ENCODE measurements at places on chromosomes 4 and X.

DNA sequence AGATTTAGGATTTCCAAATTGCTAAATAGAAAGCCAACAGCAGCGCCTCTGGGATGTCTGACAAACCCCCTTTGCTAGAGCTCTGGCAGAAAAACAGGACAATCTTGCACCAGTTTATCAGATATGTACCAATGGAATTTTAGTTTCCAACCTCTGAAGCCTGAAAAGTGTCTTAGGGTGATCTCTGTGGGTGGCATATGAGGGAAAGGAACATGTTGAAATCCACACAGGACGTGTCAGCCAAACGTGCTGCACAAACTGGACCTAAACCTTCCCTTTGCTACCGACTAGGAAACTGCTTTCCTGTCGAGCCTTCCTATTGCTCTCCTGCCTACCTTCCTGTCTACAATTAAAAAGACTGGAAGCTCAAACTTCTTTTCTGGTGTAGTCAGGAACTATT is 53.5 kb downstream of the REELD1 start:
- DNase-seq = no peak

DNA sequence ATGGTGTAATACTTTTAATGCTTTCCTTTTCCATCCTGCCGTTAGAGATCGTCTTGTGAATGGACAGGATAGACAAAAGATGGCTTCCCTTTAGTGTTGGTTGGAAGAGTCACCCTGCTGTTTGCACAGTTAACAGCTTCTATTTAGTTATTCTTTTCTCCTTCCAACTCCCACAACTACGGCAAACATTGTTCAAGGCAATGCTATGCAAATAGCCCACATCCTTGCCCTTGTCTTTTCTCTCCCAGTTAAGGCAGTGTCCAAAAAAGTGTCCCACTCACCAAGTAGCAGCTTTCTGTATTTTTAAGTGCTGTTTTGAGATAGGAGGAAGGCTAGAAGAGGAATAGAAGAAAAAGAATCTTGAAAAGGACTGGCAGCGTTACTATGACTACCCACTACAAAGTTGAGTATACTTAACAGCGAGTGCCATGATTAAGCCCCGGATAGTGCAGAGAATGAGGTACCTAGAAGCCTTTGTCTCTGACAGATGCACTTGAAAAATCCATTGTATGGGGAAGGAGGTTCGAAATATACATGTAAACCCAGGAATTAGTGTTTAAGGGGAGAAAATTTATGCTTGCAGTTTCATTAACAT is 12.1 kb upstream of the RUFY3 start:
- DNase-seq = peak; percentile 32

GRCh38 chr4:184350213-184350817 is 124.0 kb downstream of the IRF2 start:
- DNase-seq = no peak

- peak; percentile 1 for DNase-seq
Measured at GRCh38 chr4:80731436-80731835, 299.1 kb upstream of the BMP3 start.

GRCh38 chrX:22533898-22534297 is 261.2 kb downstream of the CBLL2 start:
- DNase-seq = no peak

DNA sequence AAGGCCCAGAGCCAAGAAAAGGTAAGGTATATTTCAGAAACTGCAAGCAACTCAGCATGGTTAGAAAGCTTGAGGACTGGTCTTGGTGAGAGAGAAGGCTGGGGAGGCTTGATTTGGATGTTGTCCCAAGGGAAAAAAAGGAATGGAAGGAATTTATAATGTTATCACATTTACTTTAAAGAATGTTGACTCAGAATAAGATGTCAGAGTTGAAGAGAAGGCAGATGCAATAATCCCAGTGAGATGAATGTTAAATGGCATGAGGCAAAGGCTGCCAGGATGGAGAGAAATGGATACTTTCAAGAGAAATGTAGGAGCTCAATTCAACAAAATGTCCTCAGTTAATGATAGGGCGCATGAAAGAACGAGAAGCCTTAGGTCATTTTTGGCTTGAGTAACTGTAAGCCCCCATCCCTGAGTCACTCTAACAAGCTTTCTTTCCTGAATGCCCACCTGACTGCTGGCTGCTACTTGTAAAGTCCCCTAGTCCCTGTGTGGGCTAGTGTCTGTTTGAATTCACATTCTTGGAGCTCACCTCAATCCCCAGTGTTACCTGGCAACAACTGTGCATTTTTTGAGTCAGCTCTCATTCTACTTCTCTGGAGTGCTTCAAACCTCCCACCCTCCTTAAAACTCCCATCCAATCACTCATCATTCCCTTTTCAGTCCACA is 103.0 kb upstream of the TAPT1 start:
- peak; percentile 3 for DNase-seq

GRCh38 chrX:19593690-19594089 is 78.4 kb upstream of the MAP3K15 start:
- peak; percentile 47 for DNase-seq

- peak; percentile 68 for DNase-seq
Measured at GRCh38 chrX:111284631-111285293, 14.5 kb upstream of the CAPN6 start.

DNA sequence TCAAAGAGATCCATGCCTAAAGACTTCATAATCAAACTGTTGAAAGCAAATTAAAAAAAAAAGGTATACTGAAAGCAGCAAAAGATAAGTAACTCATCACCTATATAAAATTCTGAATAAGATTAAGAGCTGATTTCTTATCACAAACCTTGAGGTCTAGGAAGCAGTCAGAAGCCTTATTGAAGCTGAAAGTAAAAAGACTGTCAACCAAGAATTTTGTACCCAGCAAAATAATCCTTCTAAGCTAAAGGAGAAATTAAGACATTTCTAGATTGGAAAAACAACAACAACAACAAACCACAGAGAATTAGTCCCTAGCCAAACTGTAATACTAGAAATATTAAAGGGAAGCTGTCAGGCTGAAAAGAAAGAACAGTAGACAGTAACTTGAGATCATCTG is 622.9 kb downstream of the PCDH7 start:
- DNase-seq = no peak

DNA sequence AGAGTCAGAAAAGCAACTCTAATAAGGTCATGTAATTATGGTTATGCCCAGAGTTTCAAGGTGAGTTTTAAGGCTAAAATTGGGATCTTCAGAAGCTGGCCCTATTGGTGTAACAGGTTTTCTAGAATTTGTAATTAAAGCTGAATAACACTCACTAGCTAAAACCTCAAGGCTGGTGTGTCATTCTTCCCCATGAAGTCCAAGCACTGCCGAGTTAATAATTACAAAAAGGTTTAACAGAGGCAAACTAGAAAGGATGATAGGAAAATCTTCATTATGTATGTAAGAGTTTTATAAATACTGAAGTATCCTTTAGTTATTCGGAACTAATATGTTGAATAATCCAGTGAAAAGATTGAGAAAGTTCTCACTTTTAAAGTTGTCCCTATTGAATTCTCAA is 34.3 kb downstream of the MXRA5 start:
- DNase-seq = peak; percentile 72

DNA sequence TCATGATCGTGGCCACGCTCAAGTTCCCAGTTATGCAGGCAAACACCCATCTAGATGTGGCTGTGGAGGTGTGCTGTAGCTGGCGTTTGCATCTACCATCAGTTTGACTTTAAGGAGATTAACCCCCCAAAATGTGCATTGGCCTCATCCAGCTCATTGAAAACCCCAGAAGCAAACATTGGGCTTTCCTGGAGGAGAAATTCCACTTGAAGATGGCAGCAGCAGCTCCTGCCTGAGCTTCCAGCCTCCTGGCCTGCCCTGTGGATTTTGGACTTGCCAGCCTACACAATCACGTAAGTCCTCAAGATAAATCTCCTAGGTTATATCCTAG is 30.2 kb upstream of the SLC25A6 start:
- no peak for DNase-seq

DNA sequence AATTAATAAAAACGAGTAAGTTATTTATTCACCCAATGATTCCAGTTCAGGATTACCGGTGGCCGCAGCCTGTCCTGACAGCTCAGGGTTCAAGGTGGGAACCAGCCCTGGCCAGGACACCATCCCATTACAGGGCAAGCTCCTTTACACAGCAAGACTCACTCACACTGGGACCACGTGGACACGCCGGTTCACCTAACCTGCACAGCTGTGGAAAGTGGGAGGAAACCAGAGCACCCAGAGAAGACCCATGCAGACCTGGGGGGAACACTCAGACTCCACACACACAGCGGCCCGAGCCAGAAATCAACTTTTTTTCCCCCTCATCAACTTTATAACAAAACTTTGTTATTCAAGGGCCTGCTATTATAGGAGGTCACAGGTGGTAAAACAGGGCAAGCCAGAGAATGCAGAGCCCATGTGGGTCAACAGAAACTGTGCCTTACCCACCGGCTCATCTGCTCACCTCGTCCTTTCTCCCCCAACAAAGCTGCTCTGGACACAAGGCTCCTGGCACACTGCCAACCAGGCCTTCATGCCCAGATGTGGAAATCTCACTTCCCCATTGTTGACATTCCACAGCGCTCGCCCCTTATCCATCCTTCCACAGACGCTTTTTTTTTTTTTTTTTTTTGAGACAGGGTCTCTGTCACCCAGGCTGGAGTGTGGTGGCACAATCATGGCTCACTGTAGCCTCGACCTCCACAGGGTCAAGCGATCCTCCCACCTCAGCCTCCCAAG is 8.0 kb upstream of the ODAPH start:
- peak; percentile 50 for DNase-seq

DNA sequence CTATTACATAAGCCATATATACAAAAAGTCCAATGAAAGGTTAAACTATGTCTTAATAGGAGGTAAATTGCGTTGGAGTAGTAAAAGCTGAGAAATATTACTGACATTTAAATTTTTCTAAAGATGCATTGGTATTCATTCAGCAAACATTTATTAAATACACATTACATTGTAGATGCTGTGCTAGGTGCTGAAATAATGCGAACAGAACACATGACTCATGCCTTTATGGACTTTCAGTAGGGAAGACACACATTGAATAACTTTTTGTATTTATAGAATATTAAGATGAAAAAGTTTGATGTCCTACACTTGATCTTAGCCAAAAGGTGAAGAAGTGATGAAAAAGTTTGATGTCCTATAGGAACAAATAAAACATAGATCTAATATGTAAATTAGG is 871.1 kb upstream of the SLIT2 start:
- DNase-seq = no peak

GRCh38 chrX:105650986-105651385 is 171.4 kb upstream of the NRK start:
- DNase-seq = no peak

DNA sequence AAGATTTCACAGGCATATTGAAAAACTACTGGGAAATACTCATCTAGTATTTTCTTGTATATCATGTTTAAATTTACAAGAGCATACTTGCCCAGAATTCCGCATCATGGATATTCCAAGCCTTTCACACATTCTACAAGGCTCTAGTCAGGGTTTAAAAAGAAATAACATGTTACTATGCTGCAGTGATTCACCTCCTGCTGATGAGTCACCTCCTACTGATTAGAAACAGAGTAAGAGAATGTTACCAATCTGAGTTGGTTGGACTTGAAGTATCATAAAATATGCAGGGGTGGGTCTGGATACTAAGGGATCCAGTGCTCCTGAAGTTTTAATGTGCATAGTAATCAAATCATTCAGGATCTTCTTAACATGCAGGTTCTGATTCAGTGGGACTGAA is 192.0 kb upstream of the ANK2 start:
- peak; percentile 97 for DNase-seq

Data from renal cortical epithelial cell (primary cell).